ENCODE measurements at places on chromosomes 1 and 21. TPM values are rescaled to one million over a fixed set of nuclear protein-coding genes. Genes with fewer than 3 reads are reported as not detected.

Gene TTC22
- not detected for total RNA-seq

Gene LCE3D
- not detected for total RNA-seq

Gene PRAMEF25
- not detected for total RNA-seq

Gene CELA3A
- total RNA-seq: not detected

Gene VSIG8
- not detected for total RNA-seq

Gene OR2T33
- total RNA-seq: not detected

Gene FAM3B
- total RNA-seq: not detected

Gene LCE1F
- not detected for total RNA-seq

Gene HLX
- 9.0 TPM for total RNA-seq

Gene DNASE2B
- not detected for total RNA-seq

Gene INAVA
- total RNA-seq: 0.36 TPM

Gene ERRFI1
- total RNA-seq: 69.5 TPM

Gene CD247
- total RNA-seq: not detected

Gene KRTAP12-3
- not detected for total RNA-seq

Gene UFC1
- total RNA-seq: 95.2 TPM

Gene TMEM240
- total RNA-seq: 2.7 TPM

Gene DISP3
- total RNA-seq: under 0.01 TPM

Gene LCE1D
- total RNA-seq: not detected

Gene TNFRSF1B
- 11.2 TPM for total RNA-seq

Gene CELA3B
- total RNA-seq: not detected

Gene PRDX6
- total RNA-seq: 140 TPM

Gene KLHDC7A
- not detected for total RNA-seq

Gene DNTTIP2
- total RNA-seq: 25.3 TPM

Gene SPRR1A
- total RNA-seq: not detected

Gene JAM2
- total RNA-seq: 0.88 TPM

Gene PSMD4
- total RNA-seq: 150 TPM

Gene RBP7
- not detected for total RNA-seq

Gene LMO4
- 61.9 TPM for total RNA-seq

Gene SNIP1
- total RNA-seq: 14.1 TPM

Gene LAX1
- total RNA-seq: 0.29 TPM

Gene OR10J1
- total RNA-seq: not detected

Gene LGR6
- not detected for total RNA-seq

Gene RHD
- not detected for total RNA-seq

Gene KIF2C
- 3.8 TPM for total RNA-seq

Gene C1orf122
- total RNA-seq: 12.1 TPM
